ENCODE measurements at places on chromosomes 16 and 17.

DNA sequence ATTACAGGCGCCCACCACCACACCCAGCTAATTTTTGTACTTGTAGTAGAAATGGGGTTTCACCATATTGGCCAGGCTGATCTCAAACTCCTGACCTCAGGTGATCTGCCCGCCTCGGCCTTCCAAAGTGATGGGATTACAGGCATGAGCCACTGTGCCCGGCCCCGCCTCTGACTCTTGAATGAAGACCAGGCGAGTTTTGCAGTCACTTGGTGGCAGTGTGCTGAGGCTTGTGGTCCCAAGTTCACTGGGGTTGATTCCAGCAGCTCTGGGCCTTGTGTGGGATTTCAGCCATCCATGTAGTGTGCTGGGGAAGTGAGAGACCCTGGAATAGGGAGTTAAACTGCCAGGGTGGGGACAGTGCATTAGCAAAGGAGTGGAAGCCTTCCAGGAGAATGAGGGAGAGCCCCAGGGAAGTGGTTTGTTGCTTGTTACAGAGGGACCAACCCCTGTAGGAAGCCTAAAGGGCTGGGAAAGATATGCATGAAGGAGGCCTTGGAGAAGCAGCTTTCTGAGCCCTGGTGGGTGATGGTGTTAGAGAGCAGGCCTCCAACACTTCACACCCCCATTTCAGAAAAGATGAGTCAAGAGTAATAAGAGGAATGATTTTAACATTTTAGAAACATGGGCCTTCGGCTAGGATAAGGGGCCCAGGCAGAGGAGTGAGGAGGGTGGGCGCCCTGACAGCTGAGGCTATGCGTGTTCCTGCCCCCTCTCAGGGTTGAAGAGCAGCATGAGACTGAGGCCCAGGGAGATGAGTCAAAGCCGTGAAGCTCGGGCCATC is 14.5 kb downstream of the PSKH1 start:
- no peak for DNase-seq

DNA sequence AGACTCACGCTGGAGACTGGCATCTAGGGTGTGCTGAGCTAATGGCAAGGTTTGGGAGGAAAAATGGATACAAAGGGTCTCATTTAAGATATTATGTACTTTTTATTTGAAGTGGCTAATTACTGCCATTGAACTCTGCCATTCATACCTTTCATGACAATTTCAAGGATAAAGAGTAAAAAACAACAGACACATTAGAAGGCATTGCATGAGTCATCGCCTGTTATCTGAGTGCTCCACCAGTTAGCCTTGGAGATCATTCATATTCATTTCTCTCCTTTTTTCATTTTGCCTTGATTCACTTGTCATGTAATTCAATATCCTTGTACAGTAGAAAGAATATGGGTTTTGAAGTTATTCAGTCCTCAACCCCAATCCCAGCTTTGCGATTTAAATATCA is 109.5 kb downstream of the CDH8 start:
- no peak for DNase-seq

DNA sequence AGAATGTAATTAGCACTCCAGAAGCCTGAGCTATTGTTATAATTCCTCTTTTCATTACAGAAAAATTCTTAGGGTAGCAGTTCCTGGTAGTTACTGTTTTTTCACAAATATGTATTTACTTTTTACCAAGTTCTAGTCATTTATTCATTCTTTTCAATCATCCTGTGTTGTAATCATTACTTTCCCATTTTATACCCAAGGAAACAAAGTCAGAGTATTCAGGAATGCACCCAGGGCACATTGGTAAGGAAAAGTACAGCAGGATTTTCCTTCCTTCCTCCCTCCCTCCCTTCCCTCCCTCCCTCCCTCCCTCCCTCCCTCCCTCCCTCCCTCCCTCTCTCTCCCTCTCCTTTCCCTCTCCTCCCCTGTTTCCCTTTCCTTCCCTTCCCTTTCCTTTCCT is 115.9 kb upstream of the RBFOX1 start:
- no peak for DNase-seq

- DNase-seq: no peak
These were observed 62.4 kb upstream of the PLCG2 start for GRCh38 chr16:81716478-81717225.

DNA sequence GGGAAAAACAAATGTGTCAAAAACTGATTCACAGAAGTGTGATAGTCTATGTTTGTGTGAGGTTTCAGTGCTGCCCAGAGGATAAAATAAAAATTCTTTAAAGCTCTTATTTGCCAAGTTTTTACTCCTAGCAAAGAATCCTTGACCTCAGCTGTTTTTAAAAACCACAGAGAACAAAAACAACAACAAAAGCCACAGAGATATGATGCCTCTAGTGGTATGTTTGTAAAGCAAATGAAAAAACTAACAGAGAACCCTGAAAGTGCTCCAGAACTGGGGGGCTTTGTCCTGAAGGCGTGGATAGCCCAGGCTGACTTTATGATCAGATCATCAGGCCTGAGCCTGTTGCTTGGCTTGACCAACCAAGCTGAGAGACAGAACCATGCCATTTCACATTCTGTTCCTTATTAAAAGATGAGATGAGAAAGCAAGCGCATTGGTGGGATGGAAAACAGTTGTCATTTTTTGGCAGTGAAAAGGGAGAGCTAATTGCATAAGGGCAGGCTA is 411.0 kb downstream of the CPPED1 start:
- no peak for DNase-seq

DNA sequence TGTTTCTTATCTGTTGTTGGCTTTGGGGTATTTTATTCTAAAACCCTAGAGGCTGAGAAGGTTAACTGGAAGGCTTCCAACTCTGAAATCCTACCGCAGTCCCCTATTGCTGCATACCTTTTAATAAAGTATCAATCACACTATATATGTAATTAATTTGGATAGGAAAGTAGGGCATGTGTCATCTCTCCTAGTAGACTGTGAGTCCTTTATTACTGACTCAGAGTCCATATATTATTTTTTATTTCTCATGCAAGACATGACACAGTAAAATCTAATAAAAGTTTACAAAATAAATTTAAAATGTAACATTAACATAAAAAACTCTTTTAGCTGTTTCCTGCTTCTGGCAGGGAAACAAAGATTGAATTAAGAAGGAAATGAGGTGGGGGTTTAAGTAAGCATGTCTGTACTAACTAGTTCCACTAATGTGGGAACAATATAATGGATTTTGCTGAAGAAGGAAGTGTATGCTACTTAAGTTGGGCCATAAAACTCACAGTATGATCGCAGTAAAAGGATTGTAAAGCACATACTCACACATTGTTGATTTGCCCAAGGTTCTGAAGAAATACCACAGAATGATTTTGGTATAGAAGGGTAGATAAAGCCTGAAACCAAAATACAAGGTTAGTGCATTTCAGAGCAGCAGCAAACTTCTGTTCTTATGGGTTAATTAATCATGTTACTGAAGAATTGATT is 97.6 kb upstream of the HLF start:
- no peak for DNase-seq

- DNase-seq: no peak
These were observed at the start of gene WFIKKN1 for GRCh38 chr16:630815-631405. Gene WFIKKN1 (plus strand): TSS chr16:630985. CDS start chr16:631254, 269 bp downstream.

DNA sequence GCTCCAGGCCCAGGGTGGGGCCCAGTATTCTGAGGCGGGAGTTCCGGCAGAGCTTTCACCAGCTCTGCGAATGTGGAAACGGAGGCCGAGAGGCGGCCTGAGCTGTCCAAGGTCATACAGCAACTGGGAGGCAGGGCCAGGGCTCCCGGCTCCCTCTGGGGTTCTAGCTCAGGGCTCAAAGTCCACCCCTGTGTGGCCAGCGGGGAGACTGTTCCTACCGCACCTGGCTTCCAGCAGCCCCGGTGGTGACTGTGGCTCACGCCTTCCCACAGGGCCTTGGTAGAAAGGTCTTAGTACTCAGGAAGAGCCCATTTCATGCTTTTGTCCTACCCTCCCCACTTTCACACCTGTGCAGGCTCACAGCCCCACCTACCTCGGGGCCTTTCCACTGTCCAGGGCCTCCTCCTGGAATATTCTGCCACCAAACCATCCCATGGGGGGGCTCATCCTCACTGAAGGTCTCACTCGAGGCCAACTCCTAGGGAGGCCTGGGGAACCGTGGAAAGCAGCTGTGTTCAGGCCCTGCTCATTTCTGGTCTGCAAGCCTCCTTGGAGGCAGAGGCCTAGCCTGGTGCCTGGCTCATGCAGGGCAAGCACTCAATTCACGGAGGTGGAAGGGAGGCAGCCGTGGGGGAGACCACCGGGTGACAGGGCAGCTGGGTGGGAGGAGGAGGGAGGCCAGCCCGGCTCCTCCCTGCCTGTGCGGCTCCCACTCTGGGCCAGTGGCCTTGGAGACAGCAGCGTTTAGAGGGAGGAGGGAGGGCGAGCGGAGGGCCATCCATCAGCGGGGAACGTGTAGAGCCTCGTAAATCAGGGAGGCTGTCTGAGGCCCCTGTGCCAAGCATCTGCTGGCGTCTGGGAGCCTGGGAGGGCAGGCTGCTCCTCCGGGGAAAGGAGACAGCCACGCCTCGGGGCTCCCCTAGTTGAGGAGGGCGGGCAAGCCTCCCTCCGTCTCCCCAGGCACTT is 12.7 kb upstream of the DOC2B start:
- no peak for DNase-seq

DNA sequence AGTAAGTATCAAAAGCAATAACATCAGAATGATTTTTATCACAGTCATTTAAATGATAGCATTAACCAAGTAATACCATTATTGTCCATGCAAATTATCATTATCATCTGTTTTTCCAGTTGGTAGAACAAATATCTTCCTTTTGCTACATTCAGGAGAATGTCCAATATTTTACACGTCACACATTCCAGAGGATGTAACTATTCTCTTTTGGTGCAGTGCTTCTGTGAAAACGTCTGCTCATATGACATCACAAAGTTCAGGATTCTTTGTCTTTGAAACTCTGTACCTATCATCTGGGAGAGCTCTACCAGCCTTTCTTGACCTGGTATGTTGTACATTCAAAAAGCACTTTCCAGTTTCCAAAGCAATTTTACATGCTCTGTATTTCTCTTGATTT is 40.2 kb upstream of the PITPNM3 start:
- no peak for DNase-seq

GRCh38 chr16:30775131-30775391 is 11.9 kb downstream of the ZNF629 start:
- no peak for DNase-seq

Data from stimulated activated CD4-positive, alpha-beta T cell treated with anti-CD3 and anti-CD28 coated beads, Interleukin-12 subunit alpha, Interleukin-12 subunit beta, amount 100 ng/mL, for 24 hours (primary cell).